T-helper 17 cell (primary cell): ENCODE measurements at places on chromosomes 2 and 18.

- no peak for DNase-seq
- no peaks in the 10 kb centered on the region for H3K27me3 ChIP-seq
- H3K27ac ChIP-seq = no peak overlapping the region
Observed at GRCh38 chr18:68262690-68263294, 452.1 kb downstream of the TMX3 start.

DNA sequence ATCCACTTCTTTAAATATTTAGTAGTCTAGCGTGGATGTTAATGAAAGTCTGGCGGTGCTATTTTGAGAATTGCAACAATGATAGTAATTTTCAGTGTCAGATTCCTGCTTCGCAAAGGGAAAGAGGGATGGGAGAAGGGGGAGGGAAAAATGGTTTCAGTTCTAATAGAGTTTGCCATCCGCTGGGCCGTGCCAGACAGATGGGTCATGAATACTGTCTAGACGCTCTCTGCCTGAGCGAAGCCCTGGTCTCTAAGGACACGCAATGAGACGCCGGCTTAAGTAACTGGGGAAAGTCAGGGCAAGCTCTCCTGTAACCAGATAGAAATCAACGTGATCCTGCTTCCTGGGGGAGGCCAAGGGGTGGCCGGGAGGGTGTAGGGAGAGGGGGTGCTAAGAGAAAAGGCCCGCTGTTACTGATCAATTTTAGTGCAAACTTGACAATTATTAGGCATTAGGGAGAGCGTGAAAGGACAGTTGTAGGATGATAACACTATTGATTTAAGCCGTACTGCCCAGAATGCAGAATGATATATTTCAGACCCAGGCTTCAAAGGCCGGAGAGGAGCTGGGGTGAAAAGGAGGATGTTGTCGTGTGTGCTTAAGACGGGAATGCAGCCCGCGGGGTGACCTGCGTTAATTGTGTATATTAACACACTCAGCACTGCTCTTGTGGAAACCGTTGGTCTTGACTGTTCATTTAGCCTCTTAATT is 229.2 kb downstream of the LDLRAD4 start:
- peak overlapping the region; percentile 65 for H3K27ac ChIP-seq
- no peaks in the 10 kb centered on the region for H3K27me3 ChIP-seq
- DNase-seq = no peak
- H3K4me1 ChIP-seq = peaks cover 37% of the 10 kb centered on the region
- H3K36me3 ChIP-seq = peaks cover 8% of the 10 kb centered on the region

- no peak overlapping the region for H3K4me3 ChIP-seq
- peaks cover 2% of the 10 kb centered on the region for H3K36me3 ChIP-seq
- DNase-seq = no peak
- H3K27ac ChIP-seq = no peak overlapping the region
Observed at GRCh38 chr2:23377771-23378170, 7.2 kb upstream of the KLHL29 start.

DNA sequence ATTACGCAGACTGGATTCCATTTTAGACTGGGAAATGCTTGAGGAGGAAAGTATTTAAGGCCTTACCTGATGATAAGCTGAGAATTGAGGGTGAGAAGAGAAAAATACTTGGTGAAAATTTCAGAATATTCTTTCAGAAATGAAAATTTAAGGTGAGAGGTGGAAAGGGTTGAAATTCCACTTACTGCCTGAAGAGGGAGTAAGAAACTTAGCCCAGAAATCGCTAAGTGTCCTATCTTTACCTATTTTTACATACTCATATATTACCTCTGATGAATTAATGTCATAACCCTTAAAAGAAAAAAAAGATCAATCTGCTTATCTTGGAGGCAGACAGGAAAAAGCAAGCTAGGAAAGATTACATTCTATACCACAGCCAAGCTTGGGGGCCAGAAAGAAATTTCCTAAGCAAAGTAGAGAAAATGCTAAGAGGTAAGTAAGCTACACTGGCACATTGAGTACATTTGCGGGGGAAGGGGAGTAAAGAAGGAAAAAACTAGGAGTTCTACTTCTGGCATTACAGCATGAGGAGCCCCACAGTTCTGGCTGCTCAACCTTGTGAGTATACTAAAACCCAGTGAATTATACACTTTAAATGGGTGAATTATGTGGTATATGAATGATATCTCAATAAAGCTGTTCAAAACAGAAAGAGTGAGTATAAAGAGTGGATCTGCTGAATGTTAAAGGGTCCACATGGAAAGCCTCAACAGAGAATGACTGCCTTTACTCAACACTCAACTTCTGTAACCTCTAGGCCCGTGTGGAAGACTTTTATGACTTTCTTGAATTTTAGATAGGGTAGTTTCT is 33.8 kb downstream of the SMC6 start:
- H3K4me3 ChIP-seq = no peak overlapping the region
- no peaks in the 10 kb centered on the region for H3K27me3 ChIP-seq
- no peak for DNase-seq
- peak overlapping the region; percentile 41 for H3K27ac ChIP-seq

- H3K4me1 ChIP-seq = peaks cover 18% of the 10 kb centered on the region
- peaks cover 4% of the 10 kb centered on the region for H3K36me3 ChIP-seq
Observed at GRCh38 chr18:58491773-58492752, 136.8 kb downstream of the ALPK2 start.
